ENCODE measurements at places on chromosomes 11 and 22.

DNA sequence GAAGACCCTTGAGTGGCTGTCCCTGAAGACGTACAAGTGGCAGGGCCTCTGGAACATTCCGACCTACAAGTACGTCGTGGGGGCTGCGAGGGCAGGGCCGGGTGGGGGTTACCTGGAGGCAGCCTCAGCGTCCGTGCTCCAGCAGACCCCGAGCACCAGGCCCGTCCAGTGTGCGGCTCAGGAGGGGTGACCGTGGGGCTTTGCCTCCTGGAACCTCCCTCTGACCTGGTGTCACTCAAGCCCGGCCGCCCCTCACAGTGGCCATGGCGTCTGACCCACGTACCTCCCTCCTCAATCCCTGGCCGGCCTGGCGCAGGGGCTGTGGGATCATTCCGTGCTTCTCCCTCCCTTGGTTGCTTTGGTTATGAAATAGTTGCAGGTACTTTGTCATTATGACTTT lies 18.5 kb downstream of the RNH1 start:
- no peak for DNase-seq

GRCh38 chr22:49208768-49209252 lies 618.9 kb downstream of the BRD1 start:
- DNase-seq: no peak

GRCh38 chr11:78715639-78716311 lies 141.1 kb upstream of the NARS2 start:
- peak; percentile 69 for DNase-seq

GRCh38 chr11:34647131-34647530 lies 26.2 kb downstream of the EHF start:
- no peak for DNase-seq

- no peak for DNase-seq
These were observed 105.5 kb downstream of the CSNK2A3 start for GRCh38 chr11:11247576-11247975.

DNA sequence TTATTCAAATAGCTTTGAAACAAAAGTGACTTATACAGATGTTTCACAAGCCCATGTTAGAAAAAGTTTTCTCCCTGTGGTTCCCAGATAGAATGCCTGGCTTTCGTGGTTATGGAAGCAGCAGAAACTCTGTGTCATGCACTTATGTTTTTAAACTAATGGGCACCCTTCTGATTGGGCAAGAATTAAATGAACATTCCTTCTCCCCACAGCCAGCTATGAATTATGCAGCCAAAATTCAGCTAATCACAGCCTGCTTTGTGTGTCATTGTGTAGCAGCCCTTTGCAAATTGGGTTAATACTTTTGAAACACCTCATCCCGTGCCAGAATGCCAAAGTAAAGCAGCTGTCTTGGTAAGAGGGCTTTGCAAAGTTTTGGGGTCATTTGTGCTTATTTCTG lies 46.9 kb downstream of the PANX1 start:
- DNase-seq: no peak

DNA sequence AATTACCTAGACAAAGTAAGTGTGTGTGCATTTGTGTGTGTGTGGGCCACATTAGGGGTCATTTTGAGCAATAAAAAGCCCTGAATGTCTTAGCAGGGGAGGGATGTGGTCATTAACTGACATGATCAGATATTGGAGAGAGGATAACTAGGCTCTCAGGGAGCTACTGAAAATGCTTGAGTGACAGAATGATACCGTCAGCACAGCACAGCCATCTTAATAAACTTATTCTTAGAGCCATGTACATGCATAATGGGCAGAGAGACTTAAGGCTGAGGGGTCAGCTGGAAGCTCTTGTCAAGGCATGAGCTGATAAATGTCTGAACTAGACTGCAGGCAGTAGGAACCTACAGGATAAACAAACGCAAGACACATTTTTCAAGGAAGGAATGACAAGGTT lies 239.1 kb upstream of the NCAM1 start:
- DNase-seq: no peak

DNA sequence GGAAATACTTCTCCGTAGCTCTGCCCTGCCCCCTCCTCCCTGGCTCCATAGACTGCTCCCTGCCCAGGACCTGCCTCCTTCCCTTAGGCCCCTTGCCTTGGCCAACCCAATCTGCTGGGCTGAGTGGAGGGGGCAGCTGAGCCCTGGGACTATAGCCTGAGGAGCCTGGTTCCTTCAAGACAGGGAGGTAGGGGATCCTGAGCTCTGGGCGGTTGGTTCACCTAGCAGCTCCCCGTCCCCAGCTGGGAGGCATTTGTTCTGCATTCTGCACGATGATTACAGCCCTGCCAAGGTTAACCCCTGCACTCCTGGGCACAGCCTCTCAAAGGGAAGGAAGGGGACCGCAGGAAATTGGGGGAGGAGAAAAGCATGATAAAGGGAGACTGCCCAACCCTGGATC lies 3.6 kb upstream of the CDC42EP1 start:
- DNase-seq: no peak

DNA sequence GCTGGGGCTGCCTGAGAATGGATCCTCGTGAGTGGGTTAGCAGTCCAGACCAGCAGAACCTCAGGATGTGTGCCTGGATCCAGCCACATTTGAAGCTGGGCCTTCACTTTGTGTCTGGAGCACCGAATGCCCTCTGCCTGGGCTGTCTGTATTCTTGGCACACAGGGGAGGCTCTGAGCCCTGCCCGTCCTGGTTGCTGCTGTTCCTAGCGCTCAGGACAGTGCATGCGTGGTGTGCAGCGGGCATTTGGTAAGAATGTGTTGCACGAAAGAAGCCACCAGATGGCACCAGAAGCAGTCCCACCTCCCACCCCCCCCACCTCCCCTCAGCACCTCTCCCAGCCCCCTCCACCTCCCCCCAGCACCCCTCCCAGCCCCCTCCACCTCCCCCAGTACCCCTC lies 4.1 kb upstream of the MAPK11 start:
- no peak for DNase-seq

- DNase-seq: no peak
These were observed 14.4 kb downstream of the DCUN1D5 start for GRCh38 chr11:103077554-103077953.

- no peak for DNase-seq
These were observed 71.2 kb downstream of the ADM start for GRCh38 chr11:10376061-10376460.

DNA sequence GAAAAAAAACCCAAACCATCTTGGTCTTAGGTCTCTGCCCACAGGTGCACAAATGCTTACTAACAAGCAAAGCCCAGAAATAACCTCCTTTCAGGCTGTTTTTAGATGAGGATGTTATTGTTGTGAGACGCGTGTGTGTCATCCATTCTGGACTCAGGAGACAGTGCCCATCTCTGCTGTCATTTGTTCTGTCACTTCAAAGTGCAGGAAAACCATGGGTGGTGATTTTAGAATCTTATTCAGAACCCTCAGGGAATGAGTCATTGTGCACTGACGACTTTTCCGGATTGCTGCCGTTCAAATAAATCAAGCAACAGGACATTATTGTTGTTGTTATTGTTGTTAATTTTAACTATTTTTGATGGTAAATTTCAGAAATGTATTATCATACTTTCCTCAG lies 110.3 kb downstream of the LRRC32 start:
- no peak for DNase-seq

GRCh38 chr11:27571154-27571810 lies 64.7 kb upstream of the LIN7C start:
- DNase-seq: no peak

DNA sequence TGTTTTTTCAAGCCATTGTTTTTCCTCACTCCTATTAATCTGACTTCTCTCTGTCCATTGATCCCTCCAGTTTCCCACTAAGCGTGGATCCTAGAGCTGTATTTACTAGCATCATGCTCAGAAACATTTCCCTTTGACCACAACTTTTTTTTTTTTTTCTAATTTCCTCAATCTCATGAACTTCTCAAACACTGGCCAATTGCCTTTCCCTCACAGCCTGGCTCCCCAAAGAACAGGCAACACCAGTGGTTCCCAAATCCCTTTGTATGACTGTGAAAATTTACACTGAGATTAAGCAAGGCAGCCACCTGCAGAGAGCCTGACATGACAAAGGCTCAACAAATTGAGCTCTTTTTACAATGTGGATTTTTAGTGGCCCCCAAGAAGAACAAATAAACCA lies 1.4 kb upstream of the TPP1 start:
- DNase-seq: no peak

GRCh38 chr11:73653996-73654395 lies 7.6 kb downstream of the PLEKHB1 start:
- DNase-seq: no peak

DNA sequence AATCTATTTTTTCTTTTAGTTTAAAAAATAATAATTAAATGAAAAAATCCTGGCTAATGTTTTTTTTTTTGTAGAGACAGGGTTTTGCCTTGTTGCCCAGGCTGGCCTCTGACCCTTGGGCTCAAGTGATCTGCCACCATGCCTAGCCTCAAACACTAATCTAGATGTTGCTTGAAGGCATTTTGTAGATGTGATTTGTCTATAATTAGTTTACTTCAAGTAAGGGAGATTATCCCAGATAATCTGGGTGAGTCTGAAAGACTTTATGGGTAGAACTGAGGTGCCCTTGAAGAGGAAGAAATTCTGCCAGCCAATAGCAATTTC lies 38.6 kb upstream of the RBFOX2 start:
- no peak for DNase-seq

- no peak for DNase-seq
These were observed at the start of gene WNT11 for GRCh38 chr11:76206327-76207081. WNT11 (minus strand) TSS chr11:76206502; CDS start chr11:76206407, 95 bp downstream.

Measured in NCI-H187 treated with DMSO at 0.1 percent for 48 hours (cell line).